ENCODE measurements at places on chromosomes 6 and 20.
A peak's percentile ranks its signal among the peaks of the same experiment; 100 is the strongest.

GRCh38 chr6:129605967-129606366, 104.0 kb downstream of the ARHGAP18 start:
- no peak for DNase-seq

- no peak for DNase-seq
These were observed 22.6 kb upstream of the ULBP3 start for GRCh38 chr6:150091476-150091875.

DNA sequence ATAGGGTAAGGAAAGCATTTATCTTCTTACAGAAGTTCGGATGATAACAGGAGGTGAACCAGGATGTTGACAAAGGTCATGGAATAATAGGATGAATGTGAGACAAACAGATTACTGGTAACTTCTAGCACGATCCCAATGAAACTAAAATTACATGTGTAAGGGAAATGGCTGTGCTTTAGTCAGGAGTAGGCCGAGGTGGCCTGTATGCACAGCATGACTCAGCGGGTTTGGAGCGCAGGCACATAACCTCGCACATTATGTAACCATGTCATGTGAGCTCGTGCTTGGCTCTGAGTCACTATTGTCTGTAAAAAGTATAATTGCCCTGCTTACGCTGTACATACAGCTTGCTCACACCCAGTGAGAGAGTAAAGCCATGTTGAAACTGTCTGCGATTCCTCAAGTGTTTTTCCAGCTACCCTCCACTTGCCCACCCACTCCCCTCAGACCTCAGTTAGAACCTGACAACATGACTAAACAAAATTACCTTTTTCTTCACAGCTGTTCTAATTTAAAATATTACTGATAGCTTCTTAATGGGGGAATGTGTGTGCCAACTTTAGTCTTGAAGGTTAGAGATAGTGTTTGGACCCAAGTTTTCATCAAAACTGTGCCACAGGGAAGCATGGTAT, 8.2 kb downstream of the CYB5R4 start:
- DNase-seq = no peak

GRCh38 chr6:18693881-18694280, 306.7 kb downstream of the RNF144B start:
- no peak for DNase-seq

DNA sequence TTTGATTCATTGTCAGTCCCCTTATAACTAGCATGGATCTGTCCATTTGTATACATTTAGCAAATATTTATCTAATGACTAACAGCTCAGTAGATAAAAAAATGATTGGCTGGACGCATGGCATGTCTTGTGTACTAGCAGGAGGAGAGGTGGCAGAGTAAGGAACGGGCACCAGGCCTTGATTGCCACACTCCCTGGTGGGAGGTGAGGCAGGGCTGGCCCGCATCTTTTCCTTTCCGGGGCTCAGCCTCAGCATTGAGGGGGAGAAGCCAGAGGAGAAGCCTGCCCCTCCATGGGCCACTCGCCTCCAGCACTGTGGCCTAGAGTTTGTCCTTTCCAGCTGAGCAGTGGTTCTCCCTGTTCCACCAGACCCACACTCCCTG, 84.9 kb upstream of the TMEM181 start:
- DNase-seq = no peak

- no peak for DNase-seq
These were observed 116.6 kb downstream of the SLC22A3 start for GRCh38 chr6:160464744-160465143.

GRCh38 chr6:29708432-29709179, 14.6 kb upstream of the HLA-F start:
- peak; percentile 51 for DNase-seq

GRCh38 chr6:31541059-31541657, 645 bp downstream of the DDX39B start:
- peak; percentile 67 for DNase-seq

DNA sequence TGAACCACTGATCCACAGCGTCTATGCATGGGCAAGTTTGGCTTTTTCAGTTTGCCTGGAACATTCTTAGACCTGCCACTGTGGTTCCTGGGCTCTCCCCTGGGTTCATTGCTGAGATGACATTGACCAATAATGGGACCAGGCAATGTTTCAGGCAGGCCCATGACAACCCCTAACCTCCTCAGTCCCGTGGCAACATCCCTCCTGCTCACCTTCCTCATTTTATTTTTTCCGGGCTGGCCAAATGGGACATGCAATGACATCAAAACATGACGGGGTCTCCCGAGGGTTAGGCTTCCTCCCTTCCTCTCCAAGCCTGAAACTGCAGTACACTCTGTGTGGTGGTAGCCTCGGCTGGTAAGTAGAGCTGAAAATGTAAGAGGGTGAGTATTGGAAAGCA, 234.0 kb upstream of the RREB1 start:
- DNase-seq = no peak

GRCh38 chr6:3749977-3750316, 1.6 kb downstream of the PXDC1 start:
- DNase-seq = no peak

GRCh38 chr6:113873043-113873667, 16.0 kb downstream of the MARCKS start:
- no peak for DNase-seq

GRCh38 chr6:88031550-88031949, 16.1 kb upstream of the SPACA1 start:
- DNase-seq = no peak

- no peak for DNase-seq
These were observed 47.4 kb downstream of the ADNP start for GRCh38 chr20:50883856-50884255.

DNA sequence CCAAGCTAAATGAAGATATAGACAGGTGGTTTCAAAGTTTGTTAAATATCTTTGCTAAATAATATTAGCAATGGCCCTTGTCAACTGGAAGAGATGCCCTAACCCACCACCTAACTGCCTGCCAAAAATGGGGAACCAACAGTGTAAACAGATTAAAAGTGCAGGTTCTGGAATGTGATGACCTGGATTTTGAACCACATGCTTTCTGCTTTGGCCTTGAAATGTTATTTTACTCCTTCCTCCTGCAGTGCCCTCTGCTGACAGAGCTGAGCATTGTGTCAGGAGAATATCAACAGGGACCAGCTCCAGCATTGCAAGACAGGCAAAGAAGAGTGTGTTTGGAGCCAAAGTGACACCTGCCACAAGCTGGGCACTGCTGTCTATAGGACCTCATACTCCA, 226.6 kb downstream of the MYLK4 start:
- no peak for DNase-seq

- no peak for DNase-seq
These were observed at the start of gene GRIK2 for GRCh38 chr6:101393251-101393828. GRIK2 (plus strand) TSS chr6:101393708.

DNA sequence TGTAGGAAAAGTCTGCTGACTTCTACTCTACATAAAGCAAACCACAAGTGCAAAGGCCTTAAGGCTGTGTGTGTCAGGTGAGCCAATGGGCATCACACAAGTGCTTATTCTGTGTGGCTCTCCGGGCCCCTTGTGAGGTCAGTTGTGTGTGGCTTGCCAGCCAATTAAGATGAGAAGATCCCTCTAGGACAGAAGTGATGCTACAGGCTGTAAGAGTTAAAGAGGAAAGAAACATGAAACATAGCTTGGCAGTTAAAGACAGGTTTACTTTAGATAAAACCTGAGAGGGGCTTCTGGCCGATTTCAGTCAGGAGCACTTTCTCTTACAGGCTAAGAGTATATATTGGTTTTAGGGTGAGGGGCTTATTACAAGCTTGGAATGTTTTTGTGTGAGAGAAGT, 242.4 kb downstream of the NFATC2 start:
- no peak for DNase-seq

DNA sequence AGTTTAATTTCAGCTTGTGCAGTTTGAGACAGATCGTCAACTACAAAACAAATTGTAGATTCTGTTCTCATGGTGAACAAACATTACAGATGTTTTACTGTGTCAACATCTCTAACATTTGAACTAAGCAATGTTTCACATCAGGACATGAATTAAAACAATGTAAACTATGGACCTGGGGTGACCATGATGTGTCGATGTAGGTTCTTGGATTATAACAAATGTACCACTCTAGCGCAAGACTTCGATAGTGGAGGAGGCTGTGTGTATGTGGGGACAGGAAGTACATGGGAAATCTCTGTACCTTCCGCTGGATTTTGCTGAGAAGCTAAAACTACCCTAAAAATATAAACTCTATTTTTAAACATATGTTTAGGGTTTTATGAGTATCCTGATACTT, 17.1 kb downstream of the HIVEP2 start:
- no peak for DNase-seq

DNA sequence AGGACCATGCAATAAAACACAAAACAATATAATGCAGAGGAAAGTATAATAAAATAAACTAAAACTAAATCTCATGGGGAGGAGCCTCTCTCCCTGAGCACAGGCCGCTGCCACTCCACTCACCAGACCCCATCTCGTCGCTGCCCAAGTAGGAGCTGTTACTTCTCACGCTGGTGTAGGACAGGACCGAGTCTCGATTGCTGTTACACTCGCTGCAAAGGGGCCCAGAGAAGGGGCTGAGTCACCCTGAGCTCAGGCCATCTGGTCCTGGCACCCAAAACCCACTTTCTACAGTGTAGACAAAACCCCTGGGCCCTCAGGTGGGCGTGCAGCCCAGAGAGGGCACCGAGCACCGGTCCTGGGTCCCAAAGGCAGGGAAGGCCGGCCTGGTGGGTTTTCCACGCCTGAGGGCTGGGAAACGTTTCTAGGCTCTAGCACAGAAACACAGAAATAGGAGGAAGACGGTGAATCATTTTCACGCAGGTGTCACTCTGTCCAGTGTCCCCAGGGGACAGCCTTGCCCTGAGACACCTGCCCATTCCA, 183.4 kb downstream of the PREX1 start:
- DNase-seq = no peak

GRCh38 chr6:45923831-45924391, 91.7 kb downstream of the CLIC5 start:
- DNase-seq = peak; percentile 71

GRCh38 chr6:30497714-30498113, 8.4 kb downstream of the HLA-E start:
- no peak for DNase-seq

GRCh38 chr6:18577491-18577890, 190.3 kb downstream of the RNF144B start:
- DNase-seq = no peak

DNA sequence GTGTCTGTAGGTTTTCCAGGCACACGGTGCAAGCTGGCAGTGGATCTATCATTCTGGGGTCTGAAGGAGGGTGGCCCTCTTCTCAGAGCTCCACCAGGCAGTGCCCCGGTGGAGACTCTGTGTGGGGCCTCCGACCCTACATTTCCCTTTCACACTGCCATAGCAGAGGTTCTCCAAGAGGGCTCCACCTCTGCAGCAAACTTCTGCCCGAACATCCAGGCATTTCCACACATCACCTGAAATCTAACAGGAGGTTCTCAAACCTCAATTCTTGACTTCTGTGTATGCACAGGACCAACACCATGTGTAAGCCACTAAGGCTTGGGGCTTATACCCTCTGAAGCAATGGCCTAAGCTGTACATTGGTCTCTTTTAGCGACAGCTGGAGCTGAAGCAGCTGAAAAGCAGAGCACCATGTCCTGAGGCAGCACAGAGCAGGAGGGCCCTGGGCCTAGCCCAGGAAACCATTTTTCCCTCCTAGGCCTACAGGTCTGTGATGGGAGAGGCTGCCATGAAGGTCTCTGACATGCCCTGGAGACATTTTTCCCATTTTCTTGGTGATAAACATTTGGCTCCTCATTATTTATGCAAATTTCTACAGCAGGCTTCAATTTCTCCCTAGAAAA, 253.3 kb downstream of the ERMARD start:
- DNase-seq = no peak

GRCh38 chr20:1467082-1467354, 369 bp upstream of the NSFL1C start:
- DNase-seq = no peak

DNA sequence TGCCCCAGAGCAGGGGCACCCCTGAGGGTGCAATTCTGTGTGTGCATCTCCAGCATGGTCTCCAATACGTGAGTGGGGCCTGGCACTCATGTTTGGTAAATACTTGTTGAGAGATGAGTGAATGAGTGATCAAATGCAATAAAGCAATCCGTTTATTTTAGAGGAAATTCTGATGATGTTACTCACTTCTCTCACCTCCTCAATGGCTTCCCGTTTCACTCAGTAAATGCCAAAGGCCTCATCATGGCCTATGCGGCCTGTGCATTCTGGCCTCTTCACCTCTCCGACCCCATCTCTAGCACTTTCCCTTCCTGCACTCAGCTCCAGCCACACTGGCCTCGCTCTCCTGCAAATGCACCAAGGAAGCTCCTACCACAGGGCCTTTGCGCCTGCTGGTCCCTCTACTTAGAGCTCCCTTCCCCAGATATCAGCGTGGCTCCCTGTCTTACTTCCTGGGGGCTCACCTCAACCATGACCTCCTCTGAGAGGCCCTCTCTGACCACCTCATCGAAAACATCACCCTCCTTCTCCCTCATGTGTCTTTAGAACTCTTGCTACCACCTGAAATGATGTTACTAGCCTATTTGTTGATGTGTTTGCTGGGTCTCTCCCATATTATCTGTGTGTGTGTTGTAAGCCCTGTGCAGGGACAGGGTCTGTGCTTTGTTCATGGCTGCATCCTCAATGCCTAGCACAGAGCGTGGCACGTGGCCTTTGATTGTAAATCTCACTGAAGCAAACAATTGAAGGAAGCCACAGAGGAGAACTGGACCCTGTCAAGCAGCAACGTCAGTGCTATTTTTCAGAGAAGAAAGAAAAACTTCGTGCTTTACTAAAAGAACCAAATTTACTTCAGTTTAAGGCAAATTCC, 42.6 kb downstream of the RAB44 start:
- DNase-seq = no peak

Data from stimulated activated CD4-positive, alpha-beta T cell treated with anti-CD3 and anti-CD28 coated beads, Interleukin-4, amount 100 ng/mL, for 24 hours (primary cell).